Vagina (tissue), 2 donors: ENCODE measurements at places on chromosomes 2 and 18.

GRCh38 chr18:40108596-40108995 lies 1846.4 kb upstream of the PIK3C3 start:
- H3K36me3 ChIP-seq = no peaks in the 10 kb centered on the region
- H3K27ac ChIP-seq = no peak overlapping the region
- no peak overlapping the region for H3K4me3 ChIP-seq
- H3K27me3 ChIP-seq = no peaks in the 10 kb centered on the region
- DNase-seq = no peak

DNA sequence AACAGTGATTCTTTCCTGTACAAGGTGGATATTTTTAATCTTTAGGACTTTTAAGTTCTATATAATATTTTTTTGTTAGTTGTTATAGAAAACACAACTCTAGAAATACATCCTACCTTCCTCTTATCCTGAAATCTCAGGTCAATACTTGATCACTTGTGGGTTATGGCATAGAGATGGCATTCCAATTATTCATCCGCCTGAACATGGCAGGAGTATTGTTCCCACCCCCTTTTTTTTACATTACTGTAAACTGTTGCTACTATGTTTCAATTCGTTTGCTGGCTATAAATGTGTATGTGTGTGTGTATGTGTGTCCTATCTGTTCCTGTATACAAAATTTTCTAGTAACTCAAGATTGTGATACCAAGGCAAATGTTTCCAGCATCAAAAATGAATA lies 43.3 kb upstream of the FN1 start:
- no peaks in the 10 kb centered on the region for H3K36me3 ChIP-seq
- DNase-seq = no peak
- no peak overlapping the region for H3K4me3 ChIP-seq
- H3K27me3 ChIP-seq = no peaks in the 10 kb centered on the region
- no peak overlapping the region for H3K27ac ChIP-seq

GRCh38 chr18:23580677-23581367 lies 5.5 kb downstream of the NPC1 start:
- peaks cover 73% of the 10 kb centered on the region for H3K4me1 ChIP-seq
- no peak for DNase-seq
- H3K4me3 ChIP-seq = no peak overlapping the region
- H3K27me3 ChIP-seq = no peaks in the 10 kb centered on the region
- no peaks in the 10 kb centered on the region for H3K36me3 ChIP-seq

DNA sequence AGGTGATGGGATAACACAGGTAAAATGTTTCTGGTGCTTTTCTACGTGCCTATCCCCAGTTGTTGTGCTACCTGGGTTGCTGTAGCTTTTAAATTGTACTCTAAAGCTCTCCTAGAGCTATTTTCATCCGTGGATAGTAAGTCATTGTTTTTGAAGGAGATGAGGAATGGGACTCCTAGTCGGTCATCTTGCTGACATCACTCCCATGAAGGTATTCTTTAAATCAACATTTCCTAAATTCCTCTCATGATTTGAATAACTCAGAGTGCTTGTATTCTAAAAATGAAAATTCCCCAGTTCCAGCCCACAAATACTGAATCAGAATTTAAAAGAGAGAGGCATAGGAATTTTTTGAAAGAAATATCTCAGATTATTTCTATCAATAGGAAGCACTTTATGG lies 44.3 kb downstream of the CCDC148 start:
- no peak overlapping the region for H3K4me3 ChIP-seq
- no peak for DNase-seq
- no peak overlapping the region for H3K27ac ChIP-seq
- H3K4me1 ChIP-seq = no peaks in the 10 kb centered on the region
- no peaks in the 10 kb centered on the region for H3K36me3 ChIP-seq

DNA sequence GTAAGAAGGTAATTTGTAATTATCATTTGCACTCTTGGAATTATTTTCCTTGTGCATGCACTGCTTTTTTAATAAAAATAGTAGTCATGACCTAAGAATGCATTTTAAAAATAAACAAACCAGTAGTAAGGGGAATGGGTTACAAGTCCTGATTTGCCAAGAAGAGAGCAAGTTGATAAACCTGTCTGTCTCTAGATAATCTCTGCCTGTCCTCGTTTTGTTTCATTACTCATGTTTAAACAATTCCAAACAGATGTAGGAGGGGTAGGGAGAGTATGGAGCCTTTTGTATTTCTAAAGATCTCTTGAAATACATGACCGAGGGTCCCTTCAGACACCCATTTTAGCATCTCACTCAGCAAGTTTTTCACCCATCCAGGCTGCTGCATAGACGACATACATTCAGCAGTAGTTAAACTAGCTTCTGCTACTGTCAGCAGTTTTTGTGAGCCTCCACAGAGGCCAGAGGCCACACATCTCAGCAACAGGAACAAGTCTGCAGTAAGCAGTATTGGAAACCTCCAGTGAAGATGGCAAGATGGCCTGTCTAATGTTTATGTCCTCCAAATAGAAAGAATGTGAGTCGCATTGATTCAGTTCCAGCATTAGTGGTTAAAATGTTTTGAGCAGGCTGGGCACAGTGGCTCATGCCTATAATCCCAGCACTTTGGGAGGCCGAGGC lies 2.3 kb upstream of the EXOC6B start:
- H3K36me3 ChIP-seq = no peaks in the 10 kb centered on the region
- H3K4me3 ChIP-seq = no peak overlapping the region
- no peak for DNase-seq
- H3K27me3 ChIP-seq = no peaks in the 10 kb centered on the region
- peak overlapping the region; percentile 36 for H3K27ac ChIP-seq
